ENCODE measurements at places on chromosomes 12 and 14.

DNA sequence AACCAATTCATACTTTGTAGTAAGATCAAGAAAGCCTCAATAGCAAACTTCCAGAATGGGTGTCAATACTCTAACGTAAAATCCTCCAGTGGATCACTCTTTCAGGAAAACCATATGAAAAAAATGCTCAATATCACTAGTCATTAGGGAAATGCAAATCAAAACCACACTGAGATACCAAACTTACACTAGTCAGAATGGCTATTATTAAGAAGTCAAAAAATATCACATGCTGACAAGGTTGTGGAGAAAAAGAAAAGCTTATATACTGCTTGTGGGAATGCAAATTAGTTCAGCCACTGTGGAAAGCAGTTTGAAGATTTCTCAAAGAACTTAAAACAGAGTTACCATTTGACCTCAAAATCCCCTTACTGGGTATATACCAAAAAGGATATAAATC is 49.5 kb upstream of the ATXN7L3B start:
- DNase-seq: no peak

GRCh38 chr12:47786662-47787280 is 13.7 kb downstream of the SLC48A1 start:
- DNase-seq: no peak

GRCh38 chr14:72850360-72850759 is 43.5 kb downstream of the DPF3 start:
- DNase-seq: no peak

DNA sequence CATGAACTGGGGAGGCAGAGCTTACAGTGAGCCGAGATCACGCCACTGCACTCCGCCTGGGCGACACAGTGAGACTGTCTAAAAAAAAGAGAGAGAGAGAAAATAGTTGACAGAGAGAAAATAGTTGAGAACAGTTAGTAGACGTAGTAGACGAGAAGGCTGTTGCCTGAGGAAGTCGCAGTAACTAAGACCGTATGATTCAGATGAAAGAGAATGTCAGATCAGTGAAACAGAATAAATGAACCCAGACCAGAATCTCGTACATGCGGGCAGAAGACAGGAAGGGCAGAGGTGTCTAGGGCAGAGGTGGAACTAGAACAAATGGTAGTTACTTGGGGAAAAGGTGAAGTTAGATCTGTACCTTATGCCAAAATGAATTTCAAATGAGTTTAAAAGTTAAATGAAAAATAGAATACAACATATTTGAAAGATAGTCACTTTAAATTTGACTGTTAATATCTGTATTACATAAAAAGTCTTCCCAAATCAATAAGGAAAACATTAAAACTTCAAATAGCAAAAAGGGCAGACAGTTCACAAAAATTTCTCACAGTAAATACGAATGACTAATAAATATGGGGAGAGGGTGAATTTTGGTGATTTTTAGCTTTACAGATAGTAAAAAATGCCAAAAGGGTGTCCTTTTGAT is 17.7 kb downstream of the MDM2 start:
- DNase-seq: no peak

DNA sequence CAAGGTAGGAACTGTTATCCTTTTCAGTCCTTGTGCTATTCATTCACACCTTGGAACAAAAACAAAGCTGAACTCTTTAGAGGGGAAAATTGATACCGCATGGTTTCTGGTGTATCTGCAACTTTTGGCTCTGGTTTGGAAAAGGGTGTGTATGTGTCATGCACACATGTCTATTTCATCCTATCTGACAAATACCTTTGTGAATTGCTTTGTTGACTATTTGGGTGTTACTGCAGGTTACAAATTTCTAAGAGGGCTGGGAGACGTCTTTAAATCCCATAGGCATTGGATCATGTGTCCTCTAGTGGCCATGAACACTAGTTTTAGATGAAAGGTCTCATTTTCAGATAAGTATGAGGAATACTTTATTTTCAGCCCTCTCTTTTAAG is 59.9 kb upstream of the IFNG-AS1 start:
- DNase-seq: no peak

DNA sequence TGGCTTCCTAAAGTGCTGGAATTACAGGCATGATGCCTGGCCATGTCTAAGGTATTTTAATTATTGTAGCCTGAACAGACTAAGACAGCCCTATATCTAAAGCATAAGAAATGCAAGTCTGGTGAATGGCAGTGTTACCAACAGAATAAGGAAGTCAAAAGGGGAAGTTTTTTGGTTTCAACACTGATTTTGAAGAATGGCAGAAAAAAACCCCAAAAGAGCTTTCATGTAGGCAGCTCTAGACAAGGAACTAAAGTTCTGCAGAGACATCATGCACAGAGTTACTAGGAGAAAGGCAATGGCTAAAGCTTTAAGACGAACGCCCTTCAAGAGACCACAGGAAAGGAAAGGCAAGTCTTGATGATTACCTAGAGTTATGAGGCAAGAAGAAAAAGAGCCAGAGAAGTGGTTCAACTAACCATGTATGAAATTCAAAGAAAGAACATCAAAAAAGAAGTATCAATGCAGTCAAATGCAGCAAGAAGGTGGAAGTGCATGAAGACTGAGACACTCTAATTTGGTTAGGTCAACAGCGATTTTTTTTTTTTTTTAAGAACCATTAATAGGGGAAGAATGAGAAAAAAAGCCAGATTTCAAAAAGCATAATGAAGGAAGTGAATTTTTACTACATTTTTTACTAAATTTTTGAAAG is 50.8 kb downstream of the RPS6KA5 start:
- no peak for DNase-seq

GRCh38 chr14:97022741-97023140 is 225.6 kb downstream of the VRK1 start:
- no peak for DNase-seq

GRCh38 chr14:93059260-93059659 is 56.5 kb downstream of the ITPK1 start:
- DNase-seq: no peak

- no peak for DNase-seq
These were observed 140.1 kb downstream of the ATP23 start for GRCh38 chr12:58081488-58081887.

GRCh38 chr12:23707270-23707669 is 242.2 kb downstream of the SOX5 start:
- no peak for DNase-seq

GRCh38 chr12:108635997-108636808 is 2.5 kb upstream of the SELPLG start:
- no peak for DNase-seq

GRCh38 chr12:72228424-72228823 is 43.7 kb upstream of the TRHDE start:
- no peak for DNase-seq

GRCh38 chr12:71955970-71956369 is 17.3 kb downstream of the TPH2 start:
- DNase-seq: no peak

GRCh38 chr14:36021591-36022320 is 154.8 kb downstream of the PTCSC3 start:
- no peak for DNase-seq

GRCh38 chr12:68056300-68056699 is 67.1 kb downstream of the IFNG-AS1 start:
- no peak for DNase-seq

DNA sequence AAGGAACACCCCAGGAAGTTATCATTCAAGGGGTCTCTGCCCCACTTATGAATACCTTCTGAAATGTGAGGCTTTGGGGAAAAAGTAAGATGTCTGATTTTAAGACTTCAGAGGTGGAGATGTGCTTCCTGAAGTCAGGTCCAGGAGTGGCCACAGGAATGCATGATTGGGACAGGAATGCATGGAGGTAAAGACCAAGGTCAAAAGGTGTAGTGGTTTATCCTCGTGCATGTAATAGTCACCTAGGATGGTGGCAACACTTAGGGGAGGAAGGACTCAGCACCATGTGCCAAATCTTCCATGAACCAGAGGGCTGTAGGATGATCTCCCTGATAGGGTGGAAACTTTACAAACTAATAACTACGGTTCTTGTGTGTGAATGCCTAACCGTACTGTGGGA is 217.3 kb downstream of the C12orf75 start:
- DNase-seq: no peak

DNA sequence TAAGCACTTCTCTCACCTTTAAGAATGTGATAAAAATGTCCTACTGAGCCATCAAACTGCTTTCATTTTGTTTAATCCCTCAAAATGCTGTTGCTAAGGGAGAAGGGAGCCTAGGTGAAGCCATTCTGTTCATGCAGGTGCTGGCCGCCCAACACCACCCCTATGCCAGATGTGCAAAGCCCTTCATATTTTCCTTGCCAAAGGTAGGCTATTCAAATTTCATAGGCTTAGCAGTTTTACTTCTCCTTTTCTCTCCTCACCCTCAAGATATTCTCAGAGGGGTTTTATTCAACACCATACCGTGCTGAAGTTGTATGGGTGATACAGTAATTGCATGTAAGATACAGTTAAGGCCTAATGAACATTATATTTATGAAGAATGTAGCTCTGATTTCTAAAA is 461.7 kb downstream of the GXYLT1 start:
- DNase-seq: no peak

DNA sequence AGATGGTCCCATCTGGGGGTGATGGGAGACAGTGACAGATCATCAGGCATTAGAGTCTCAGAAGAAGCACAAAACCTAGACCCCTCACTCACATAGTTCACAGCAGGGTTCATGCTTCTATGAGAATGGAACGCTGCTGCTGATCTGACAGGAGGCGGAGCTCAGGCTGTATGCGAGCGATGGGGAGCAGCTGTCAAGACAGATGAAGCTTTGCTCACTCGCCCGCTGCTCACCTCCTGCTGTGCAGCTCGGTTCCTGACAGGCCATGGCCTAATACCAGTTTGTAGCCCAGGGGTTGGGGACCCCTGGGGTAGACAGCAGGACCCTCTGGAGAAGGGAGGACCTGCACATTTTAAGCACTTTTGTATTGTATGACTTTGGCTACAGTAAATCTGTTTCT is 111.2 kb downstream of the LGMN start:
- no peak for DNase-seq

DNA sequence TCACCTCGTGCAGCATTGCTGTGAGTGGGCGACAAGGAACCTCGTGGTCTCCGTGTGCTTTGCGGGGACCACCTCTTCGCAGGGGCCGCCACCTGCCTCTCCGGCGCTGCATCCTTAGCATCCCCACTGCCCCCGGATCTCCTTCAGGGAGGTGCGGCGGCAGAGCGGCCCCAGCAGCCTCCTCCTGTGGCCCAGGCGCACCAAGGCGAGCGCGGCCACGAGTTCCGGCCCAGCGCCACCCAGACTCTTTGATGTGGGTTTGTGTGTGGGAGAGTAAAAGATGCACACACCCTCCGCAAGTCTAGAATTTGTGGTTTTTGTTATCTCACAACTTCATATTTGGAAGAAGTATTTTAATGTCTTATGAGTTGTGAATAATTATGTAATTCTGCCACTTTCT is 118.8 kb upstream of the DIO3 start:
- peak; percentile 12 for DNase-seq

GRCh38 chr12:106135075-106135474 is 3.7 kb downstream of the NUAK1 start:
- no peak for DNase-seq

DNA sequence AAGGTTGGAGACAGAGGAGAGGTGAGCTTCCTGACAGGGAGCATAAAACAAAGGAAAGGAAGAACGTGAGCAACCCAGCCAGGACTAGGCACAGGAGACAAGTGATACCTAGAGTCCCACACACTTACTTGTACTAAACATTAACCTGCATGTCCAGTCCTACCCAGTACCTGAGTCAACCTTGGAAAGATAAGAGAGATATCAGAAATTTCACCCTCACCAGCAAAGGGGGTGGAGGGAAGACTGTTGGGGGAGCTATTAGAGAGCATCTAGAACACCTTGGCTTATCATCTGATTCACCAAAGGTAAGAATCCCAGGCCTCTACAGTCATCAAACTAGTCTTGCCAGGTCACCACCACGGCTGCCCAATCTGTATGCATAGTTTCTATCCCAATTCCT is 11.1 kb downstream of the KLHL33 start:
- DNase-seq: no peak

DNA sequence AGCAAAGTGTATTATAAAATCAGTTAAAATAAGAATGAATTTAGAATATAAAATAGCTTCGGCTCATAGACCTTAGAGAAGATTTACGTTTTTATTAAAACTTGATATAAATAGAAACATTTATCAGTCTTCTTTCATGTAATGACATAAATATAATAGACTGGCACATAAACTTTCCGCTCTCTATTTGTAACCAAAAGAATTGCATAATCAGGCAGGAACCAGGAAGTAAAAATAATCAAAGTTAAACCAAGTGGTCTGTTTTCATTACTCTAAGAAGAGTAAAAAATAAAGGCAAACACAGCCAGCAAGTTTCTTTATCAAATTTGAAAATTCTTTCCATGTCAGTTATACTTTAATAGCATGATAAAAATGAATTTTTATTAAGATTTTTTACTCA is 46.3 kb upstream of the ATP2A2 start:
- DNase-seq: no peak

DNA sequence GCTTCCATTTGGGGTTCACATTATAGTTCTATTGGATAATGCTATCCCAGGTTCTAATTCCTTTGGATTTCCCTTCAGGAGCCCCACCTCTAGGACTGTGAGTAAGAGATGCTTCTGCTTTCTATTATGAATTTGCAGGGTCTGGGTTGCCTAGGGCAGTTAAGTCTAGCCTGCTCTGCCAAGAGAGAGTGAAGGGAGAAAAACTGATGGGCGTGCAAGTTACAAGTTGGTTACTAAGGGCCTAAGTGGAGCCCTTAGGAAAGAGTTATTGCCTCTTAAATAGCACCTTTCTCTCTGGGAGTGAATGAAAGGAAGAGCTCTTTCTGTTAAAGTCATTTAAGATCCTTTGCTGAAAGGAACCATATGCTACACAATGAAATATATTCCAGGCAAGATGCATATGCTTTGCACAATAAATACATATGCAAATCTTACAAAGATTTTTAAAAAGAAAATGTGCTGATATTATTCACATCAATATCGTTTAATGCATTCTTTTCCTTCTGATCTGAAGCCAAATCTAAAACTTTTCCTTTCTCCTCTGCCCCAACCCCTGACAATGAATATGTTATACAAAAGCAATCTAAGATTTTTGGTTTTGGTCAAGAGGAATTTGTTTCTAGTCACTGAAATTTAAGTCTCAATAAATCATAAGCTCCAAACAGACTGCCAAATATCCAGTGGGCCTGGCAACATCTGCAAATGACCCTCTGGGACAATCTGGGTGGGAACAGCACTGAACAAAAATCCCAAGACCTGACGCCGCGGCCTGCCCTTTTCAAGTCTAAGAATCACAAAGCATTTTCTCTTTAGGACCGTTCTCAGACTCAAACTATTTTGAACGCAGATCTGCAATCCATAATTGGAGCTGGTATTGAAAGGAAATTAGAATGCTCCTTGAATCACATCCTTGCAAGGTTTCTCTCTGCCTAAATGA is 586.7 kb downstream of the ETNK1 start:
- no peak for DNase-seq

DNA sequence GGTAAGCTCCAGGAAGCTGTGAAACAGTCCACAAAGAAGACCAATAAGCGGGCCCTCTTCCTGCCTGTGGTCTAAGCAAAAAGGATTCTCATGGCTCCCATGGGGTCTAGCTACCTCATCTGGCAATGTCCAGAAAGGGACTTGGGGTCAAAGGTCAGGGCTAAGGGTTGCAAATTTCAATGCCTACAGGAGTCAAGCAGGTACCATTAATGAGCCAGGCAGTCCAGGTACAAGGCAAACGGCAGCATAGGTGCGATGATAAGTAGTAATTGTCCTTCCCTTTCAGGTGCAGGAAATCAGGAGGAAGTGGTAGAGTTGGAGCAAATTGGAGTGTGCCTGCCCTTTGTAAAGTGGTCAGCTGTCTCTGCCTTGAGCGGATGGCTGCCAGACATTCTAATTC is 6.4 kb upstream of the LACRT start:
- no peak for DNase-seq
